Stimulated activated CD8-positive, alpha-beta memory T cell treated with anti-CD3 and anti-CD28 coated beads, Interleukin-7, amount 100 ng/mL, for 4 hours (primary cell): ENCODE measurements at places on chromosomes 2 and 18.

GRCh38 chr2:36339607-36340218, 15.9 kb upstream of the CRIM1 start:
- DNase-seq = no peak

DNA sequence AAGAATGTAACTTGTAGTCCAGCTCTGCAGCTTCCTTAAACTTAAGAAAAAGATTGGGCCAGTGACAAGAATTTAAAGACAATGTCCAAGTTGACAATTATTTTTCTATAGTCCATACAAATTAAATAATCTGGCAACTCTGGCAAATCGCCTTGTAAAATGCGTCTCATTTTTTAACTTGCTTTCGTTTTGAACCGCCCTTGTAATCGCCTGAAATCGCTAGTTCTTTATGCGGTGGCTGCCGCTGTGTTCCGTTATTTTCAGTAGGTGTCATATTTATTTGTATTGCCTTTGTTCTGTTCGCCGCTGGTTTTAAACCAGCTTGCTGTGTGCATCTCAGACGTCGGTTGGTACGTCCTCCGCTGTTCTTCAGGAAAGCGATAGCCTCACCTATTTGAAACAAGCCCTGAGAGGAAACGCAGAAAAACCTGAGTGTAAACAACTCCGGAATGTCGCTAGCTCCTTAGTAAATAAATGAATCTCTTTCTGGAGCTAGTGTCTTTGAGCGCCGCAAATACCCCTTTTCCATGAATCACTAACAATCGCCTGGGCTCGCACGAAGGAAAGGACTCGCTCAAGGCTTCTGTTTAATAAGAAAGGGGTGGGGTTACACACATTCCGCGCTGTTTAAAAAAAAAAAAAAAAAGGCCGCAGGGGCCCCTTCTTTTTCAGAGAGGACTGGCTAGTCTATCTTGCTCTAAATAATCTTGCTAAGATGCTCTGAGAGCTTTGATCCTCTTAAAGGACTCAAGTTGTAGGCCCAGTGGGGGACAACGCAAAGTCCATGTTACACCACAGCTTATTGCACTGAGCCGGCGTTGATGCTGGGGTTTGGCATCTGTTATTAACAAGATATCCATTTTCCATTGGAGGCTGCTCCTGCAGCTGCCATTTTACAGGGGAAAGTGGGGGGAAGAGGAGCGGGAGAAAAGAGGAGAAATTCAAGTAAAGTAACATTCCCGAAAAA, 3.0 kb downstream of the HOXD8 start:
- DNase-seq = no peak

DNA sequence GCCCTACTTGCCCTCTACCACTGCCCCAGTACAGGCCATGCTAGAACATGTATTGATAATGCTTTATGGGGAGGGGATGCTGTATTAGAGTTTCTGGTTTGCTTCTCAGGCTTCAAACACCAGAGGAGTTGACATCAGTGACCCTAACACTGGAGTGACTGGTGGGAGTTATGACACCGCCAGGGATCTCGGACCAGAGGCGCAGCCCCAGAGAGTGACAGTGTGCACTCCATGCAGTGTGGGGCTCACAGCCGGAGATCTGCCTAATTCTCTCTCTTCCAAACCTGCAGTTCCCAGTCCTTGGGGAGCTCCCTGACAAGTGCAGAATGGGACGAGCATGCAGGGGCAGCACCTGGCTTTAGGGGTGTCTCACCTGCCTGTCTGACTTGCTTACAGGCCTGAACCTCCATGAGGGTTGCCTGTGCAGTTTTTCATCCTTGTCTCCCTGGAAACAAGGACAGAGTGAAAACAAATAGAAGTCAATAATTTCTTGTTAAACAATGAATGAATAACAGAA, 244.9 kb upstream of the MYT1L start:
- DNase-seq = no peak

GRCh38 chr18:62881509-62882016, 166.2 kb downstream of the PHLPP1 start:
- no peak for DNase-seq

- DNase-seq = no peak
Observed at GRCh38 chr2:55231546-55232083, 478 bp downstream of the CLHC1 start.

DNA sequence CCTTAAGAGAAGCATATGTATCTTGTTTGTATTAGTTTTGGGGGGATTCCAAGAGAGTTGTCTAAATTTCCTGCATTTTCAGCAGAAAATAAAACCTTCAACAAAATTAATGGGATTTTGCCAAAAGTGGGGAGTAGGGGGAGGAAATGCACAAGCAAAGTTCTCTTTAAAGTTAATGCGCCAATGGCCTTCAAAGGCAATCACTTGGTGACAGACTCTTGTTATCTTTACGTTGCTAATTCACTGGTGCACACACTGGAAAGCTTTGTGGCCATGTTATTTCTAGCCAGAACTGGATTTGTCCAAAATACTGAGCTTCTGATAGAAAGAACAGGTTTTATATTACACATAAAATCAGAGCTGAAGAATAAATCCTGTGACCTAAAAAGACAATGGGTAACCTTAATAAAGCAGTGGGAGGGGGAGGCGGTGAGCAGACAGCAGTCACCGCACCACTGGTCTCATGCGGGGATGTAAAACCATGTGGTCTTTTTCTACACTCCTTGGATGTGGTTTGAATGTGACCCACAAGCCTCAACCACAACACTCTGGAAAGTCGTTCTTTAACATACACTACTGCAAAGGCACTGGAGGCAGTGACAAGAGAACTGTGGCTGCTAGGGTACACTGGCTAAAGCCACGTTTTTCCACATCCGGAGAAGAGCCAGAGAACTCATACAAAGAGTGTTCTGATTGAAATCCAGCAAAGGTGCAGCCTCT, 176.9 kb upstream of the SMAD7 start:
- no peak for DNase-seq

DNA sequence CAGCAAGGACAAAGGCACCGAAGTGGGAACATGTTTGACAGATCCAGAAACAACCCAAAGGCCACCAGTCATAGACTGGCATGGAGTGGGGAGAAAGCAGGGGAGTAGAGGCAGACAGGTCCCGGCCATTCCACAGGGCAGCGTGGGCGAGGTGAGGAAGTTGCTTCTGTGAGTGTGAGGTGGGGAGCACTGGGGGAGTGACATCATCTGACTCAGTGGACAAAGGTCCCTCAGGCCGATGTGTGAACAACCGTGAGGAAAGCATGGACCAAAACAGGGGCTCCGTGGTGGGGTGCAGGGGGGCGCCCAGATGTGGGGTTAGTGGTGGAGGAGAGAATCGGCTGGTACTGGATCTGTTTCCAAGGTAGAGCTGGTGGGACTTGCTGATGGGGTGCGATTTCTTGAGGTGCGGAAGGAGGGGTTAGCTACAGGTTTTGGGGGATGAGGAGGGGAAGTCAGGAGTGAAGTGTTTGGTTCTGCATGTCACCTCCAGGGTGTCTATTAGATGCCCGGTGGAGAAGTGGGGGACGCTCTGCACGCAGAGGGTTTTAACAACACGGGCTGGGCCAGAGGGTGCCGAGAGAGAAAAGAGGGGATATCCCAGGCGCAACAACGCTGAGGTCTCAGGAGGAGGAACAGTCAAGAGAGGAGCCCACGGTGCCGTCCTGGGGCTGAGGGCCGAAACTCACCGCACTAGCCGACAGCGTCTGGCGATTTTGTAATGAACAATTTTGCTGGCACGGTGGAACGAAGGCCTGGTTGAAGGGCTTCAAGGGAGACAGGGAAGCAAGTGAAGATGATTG, 2.5 kb upstream of the SFT2D3 start:
- no peak for DNase-seq

GRCh38 chr2:133553251-133553650, 15.0 kb downstream of the NCKAP5 start:
- DNase-seq = no peak

GRCh38 chr2:105397025-105397722, 1.7 kb downstream of the FHL2 start:
- DNase-seq = no peak

DNA sequence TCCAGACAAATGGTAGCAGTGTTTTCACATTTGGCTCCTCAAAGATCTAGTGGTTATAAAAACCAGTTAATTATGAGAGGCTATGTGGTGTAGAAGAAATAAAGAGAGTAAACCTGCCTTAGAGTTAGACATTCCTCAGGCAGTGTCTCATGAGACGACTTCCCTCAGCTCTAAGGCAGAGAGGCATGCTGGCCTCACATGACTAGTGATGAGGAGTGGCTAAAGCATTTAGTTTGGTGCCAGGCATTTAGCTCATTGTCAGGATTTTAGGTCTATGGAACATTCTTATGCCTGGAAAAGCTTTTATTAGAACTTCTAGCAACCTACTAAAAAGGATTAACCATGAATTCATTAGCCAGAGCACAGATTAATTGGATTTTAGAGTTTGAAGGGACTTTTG, 90.3 kb downstream of the RPRM start:
- DNase-seq = no peak

DNA sequence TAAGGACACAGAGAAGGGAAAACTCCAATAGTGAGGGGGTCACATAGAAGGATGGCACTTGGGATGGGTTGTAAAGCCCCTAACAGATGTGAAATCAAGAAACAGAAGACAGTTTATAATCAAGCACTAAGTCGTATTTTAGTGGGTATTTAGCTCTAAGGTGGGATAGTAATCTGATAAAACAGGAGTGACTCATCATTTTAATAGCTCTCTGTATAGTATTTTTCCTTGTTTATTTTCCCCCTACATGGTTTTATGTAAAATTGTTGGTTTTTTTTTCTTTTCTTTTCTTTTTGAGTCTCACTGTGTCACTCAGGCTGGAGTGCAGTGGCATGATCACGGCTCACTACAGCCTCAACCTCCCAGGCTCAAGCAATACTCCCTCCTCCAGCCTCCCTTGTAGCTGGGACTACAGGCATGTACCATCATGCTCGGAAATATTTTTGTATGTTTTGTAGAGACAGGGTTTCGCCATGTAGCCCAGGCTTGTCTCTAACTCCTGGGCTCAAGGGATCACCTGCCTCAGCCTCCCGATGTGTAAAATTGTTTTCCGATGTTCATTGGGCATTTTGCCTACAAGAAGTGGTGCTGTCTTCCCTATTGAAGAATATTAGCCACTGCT, 142.6 kb upstream of the SERPINE2 start:
- no peak for DNase-seq

DNA sequence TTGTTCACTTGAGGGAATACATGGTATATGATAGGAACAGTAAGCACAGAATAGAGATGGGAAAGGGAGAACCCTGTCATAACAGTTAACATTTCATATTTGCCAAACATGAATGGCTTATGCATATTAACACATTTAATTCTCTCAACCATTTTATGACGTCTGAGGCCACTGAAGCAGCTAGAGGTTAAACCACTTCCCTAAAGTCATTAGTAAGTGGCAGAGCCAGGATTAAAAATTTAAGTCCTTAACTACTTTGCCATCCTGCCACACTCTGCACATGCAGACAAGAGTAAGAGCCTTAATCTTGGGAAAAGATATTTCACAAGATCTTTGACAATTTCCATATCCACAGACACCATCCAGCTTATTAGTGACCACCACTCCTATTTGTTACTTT, 2.1 kb downstream of the LIPT1 start:
- DNase-seq = no peak

GRCh38 chr2:170917219-170917913, 11.7 kb upstream of the GORASP2 start:
- no peak for DNase-seq

- DNase-seq = no peak
Observed at GRCh38 chr2:4967206-4967605, 725.0 kb upstream of the SOX11 start.

- DNase-seq = no peak
Observed at GRCh38 chr2:12931186-12931844, 214.6 kb downstream of the TRIB2 start.
